ENCODE measurements at places on chromosomes 12 and 14.
A peak's percentile ranks its signal among the peaks of the same experiment; 100 is the strongest.

DNA sequence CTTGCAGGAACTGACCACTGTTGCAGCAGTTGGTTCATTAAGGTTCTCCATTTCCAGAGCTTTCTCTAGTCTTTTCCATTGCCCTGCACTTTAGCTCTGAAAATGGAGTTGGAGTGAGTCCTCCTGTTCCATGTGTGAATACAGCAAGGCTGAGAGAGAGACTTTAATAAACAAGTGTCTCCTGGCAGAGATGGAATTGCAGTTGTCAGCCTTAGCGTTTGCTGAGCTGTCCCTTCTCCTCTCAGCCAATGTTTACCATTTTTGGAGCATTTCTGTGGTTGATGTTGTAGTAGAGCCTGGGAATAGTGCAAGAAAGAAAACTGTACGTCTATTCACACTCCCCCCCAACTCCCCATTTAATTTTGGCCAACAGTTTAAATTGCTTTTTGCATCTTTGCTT is 7.5 kb upstream of the MANSC4 start:
- no peak for DNase-seq

DNA sequence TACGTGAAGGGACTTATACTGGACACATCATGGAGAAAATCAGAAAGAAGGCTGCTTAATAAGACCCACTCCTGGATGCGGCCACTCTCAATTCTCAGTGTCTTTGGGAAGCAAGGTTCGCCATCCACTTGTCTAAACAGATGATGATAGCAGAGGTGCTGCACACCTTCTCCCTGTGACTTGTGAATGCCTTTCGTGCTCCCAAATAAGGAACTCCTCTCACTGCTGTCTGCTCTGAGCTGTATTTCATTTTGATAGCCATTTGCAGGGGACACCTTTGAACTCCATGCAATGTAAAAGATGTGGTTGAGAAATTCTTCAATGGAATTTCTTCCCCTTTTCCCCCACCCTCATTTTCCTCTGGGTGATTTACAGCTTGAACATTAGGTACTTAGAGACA is 11.6 kb downstream of the RMST start:
- no peak for DNase-seq

- DNase-seq, result peak; percentile 78
These were observed 66.3 kb downstream of the CLIP1 start for GRCh38 chr12:122356192-122356635.

GRCh38 chr14:89903340-89903952 is 51.1 kb downstream of the EFCAB11 start:
- DNase-seq, result no peak

GRCh38 chr14:78921856-78922255 is 751.7 kb downstream of the NRXN3 start:
- no peak for DNase-seq

GRCh38 chr12:115500872-115501271 is 776.6 kb downstream of the MED13L start:
- no peak for DNase-seq

- no peak for DNase-seq
These were observed 154.4 kb upstream of the PDE3A start for GRCh38 chr12:20213723-20214625.

DNA sequence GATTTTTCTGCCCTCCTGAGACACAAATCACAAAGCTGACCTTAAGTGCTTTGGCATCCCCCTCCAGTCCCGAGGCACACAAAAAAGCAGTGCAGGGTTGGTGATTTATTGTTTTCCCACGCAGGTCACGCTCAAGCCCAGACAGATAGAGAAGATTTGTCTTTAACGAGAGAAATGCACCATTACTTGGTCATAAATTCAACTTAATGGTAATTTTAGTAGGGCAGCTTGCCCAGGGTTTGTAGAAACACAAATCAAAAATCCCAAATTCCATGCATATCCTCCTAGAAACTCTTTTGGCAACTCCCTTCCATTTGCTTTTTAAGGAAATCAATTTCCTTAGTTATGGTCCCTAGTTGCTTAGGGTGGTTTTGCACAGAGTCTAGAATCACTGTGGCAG is 132.6 kb downstream of the IGF1 start:
- DNase-seq, result no peak

DNA sequence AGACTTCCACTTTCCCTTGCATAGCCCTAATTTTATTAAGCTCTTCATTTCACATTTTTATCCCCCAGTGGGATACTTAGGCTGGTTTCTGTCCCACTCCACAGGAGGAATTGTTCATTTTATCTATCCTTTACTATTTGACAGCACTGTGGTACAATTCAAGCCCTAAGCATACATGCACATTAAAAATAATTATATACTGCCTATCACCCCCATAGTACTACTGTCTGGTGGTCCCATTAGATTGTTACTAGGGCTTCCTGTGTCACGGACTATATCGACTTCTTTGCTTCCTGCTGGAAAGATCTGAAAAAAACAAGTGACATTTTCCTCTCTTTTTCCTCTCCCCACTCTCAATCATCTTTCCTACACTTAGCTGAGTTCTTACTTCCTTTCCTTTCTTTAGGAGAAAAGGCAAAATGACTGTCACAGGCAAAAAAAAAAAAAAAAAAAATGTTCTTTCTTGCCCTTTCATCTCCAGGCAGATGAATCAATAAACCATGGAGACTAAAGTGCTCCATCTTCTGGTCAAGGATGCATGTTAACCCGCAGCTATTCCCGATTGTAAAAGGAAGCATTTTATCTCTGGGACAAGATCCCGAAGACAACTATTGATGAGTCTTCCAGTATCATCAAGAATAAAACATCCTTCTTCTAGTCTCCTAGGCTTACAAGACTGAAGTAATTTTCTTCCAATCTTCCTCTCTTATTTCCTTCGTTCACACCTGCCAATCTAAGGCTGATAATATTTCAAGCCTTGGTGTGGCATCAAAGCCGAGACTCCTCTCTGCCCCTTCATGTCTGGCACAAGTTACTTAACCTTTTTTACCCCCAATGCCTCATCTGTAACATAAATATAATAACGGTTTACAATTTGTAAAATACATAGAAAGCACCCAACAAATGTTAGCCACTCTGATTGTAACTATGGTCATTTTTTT is 94.4 kb upstream of the PLEKHG7 start:
- DNase-seq, result no peak

GRCh38 chr14:50741567-50741966 is 73.5 kb upstream of the SAV1 start:
- DNase-seq, result no peak

DNA sequence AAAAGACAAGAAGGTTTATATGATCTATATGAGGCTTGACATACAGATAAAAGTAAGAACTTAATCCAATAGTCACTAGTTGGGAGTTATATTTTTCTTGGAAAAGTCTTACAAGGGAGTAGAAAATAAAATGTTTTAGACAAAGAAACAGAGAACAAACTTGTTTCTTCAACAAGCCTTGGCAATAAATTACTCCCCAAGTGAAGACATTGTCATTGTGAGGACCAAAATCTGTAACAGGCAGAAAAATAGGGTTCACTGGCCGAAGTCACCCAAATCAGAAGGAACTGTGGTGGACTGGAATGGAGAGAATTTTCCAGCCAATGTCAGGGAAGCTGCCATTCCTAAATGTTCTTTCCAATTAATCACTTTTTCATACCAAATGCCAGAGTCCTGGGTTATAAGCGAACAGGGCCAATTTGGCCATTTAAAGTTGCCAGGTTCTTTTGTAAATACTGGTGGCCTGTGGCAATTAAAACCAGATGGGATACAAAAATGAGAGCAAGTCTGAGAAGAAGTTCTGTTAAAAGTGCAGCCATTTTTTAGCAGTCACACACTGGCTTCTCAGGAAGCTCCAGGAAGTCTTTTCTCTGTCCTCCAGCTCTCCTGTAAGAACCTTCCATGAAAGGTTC is 117.3 kb upstream of the OVCH1 start:
- DNase-seq, result no peak

DNA sequence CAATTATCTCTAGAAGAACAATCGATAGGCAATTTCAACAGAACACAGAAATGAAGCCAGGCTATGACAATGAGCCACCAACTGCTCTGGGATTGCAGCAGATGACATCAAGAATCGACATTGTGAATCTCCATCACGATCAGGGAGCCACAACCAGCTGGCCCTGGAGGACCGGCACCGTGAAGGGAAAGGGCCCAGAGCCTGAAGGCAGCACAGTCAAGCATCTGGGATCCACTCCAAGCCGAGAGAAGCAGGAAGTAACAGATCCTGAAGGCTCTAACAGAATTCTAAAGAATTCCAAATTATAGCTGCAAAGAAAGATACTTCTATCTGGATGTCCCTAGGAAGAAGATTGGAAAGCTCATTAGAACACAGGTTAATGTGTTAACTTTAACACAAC is 61.0 kb downstream of the LRRC74A start:
- no peak for DNase-seq

- DNase-seq, result no peak
These were observed 73.7 kb downstream of the PRIMA1 start for GRCh38 chr14:93714605-93715004.

DNA sequence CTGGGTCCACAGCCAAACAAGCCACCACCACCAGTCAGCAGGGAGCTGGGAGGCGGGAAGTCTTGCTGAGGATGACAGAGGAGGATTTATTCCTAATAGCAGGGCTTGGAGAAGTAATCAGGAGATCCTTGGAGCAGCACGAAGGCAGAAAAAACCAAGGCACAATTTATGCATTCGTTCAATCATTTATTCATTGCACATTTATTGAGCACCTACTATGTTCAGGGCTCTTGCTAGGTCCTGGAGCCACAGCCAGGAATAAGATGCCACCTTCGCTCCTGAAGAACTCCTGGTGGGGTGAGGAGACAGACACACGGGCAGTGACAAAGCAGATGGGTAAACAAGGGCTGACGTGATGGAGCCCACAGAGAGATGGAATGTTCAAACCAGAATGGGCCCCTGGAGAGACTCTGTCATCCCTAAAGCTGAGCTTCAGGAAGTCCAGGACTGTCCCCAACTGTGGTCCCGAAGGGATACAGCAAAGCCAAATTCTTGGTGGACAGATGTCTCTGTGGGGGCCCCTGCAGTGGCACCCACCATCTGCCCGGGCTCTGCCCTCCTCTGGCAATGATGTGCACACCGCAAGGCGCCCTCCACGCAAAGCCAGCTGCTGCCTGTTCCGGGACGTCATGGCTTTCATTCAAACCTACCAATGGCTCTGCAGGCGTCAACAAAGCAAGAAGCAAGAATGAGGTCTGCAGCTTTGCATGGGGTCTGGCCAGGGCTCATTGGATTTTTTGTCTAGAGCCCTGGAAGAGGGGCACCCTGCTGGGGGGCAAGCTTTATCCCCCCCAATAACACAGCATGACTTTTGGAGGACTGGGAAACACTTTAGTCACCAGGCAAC is 3.0 kb upstream of the TESC start:
- DNase-seq, result no peak

GRCh38 chr12:130026608-130027176 is 122.9 kb upstream of the TMEM132D start:
- peak; percentile 64 for DNase-seq

GRCh38 chr12:47111392-47111778 is 31.6 kb upstream of the AMIGO2 start:
- DNase-seq, result no peak

DNA sequence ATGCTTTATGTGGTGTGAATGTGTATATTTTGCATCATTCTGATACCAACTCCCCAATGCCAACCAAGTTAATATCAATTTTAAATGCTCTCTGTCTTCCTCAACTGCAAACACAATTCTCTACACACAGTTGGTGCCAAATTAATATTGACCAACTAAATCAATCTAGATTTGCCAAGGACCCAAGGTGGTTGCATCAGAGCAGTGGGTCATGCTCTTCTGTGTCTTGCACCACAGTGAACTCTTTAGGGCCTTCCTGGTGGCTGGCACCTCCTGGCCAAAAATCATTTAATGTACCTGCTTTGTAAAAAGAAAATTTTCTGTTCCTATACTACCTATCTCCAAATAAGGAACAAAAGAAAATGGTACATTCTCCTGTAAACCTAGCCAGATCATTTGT is 14.1 kb downstream of the COQ10A start:
- no peak for DNase-seq

DNA sequence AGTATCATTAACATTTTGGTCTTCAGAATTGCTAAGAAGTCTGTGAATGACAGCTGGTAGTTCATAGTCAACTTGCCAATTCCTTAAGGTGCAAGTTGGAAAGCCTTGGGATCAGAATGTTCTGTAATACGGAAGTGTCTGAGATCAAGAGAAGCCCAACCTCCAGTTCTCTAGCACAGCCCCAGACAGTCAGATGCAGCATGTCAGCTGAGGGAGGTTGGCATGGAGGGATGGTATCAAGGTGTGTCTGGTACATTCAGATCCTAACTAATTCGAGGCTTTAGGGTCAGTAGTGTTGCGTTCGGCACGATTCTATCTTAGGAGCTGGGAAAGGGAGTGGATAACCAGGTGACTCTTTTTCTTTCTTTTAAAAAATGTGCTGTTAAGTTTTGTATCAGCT is 38.3 kb downstream of the FNTB start:
- no peak for DNase-seq

- no peak for DNase-seq
These were observed 32.0 kb upstream of the LRRK2 start for GRCh38 chr12:40192704-40193255.

GRCh38 chr12:26938701-26939062 is 412 bp downstream of the FGFR1OP2 start:
- no peak for DNase-seq

DNA sequence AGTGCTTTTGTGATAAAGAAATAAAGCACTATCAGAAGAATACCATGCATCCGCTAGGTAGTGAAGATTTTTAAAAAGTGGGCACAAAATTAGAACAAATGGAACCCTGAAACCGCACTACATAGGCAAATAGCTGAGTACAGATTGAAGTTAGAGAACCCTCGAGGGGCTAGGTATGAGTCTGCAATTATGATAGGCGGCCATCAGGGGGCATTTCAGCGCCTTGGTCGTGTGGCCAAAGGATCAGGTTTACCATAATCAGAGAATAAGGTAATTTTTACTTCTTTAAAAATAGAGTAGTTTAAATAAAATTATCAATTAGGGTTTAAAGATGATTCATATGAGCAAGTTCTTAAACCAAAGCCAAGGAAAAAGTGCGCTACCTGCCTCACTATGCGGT is 129.8 kb downstream of the TMX1 start:
- DNase-seq, result no peak

DNA sequence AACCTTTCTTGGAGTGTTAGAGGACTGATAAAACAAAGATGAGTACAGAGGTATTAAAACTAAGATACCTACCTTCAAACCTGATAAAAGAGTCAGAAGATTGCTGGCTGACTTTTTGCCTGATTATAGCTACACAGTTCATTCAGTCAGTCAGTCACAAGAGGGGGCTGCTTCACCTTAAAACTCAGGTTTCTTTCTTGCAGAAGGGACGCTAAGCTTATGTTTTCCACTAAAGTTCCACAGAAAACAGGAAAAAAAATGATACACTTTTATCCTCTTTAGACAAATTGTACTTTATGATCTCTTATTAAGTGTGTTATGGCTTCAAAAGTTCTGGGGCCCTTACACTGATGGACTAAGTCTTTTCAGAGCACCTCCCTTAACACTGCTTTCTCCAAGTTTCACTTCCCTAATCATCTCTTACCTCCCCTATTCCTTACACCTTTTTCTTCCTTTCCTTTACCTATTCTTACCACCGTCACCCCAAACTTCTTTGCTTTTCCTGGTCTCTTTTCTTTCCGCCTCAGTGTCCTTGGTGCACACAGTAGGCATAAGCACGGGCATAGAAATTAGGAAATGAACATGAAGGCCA is 448.7 kb upstream of the OR4E1 start:
- no peak for DNase-seq
